Heart left ventricle (tissue), 16 donors: ENCODE measurements at places on chromosomes 3 and 15.

GRCh38 chr15:65824031-65824743 is 32.1 kb upstream of the DENND4A start:
- DNase-seq: peak; percentile 36

DNA sequence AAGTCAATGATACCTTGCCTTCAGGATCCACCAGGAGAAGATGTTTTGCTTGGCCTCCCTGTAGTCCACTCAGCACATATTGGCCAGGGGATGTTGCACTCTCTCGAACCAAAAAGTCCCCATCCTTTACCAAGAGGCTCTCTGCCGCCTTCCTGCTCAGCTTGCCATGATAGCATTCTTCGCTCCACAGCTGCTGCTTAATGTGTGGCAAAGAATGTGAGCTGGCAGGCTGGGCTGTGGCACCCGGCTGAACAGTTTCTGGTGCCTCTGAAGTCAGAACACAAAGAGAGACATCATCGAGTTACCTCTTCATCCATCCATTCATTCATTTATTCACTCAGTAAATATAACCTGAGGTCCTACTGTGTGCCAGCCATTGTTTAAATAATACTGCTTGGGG is 23.9 kb upstream of the CEP152 start:
- DNase-seq: no peak

GRCh38 chr3:9875448-9875847 is 4.6 kb downstream of the CIDEC start:
- DNase-seq: no peak

- no peak for DNase-seq
Measured at GRCh38 chr3:133074977-133075376, 36.8 kb downstream of the TMEM108 start.

GRCh38 chr3:45946307-45946706 is 3.0 kb downstream of the CXCR6 start:
- DNase-seq: no peak

DNA sequence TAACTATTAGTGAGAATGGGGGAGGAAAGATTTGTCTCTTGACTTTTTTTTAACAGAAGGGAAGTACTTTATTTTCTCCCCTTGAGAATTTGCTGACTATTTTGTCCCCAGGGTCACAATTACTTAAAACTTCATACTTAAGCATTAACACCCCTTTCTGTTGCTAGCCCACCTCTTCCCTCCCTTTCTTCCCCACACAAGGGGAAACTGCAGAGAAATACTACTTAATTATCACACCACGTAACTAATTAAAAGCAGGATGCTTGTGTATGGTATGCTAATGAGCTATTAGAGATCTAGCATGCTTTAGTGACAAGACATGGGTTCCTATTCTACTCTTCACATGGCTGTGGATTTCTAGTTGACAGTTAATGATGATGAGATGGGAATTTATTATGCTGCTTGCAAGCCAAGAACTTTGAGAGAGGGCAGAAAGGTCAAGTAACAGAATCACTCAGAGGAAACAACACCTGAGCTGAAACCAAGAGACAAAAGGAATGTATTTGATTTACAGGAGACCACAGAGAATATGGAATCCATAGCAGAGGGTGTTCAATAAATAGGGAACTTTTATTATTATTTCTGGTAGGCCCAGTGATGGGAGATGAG is 179.2 kb downstream of the LSAMP start:
- no peak for DNase-seq

GRCh38 chr3:152472672-152472954 is 203.9 kb downstream of the MBNL1 start:
- DNase-seq: no peak

- DNase-seq: no peak
Measured at GRCh38 chr3:86388820-86389219, 602.1 kb downstream of the VGLL3 start.

- no peak for DNase-seq
Measured at GRCh38 chr3:187722206-187722612, 19.9 kb upstream of the RTP2 start.

DNA sequence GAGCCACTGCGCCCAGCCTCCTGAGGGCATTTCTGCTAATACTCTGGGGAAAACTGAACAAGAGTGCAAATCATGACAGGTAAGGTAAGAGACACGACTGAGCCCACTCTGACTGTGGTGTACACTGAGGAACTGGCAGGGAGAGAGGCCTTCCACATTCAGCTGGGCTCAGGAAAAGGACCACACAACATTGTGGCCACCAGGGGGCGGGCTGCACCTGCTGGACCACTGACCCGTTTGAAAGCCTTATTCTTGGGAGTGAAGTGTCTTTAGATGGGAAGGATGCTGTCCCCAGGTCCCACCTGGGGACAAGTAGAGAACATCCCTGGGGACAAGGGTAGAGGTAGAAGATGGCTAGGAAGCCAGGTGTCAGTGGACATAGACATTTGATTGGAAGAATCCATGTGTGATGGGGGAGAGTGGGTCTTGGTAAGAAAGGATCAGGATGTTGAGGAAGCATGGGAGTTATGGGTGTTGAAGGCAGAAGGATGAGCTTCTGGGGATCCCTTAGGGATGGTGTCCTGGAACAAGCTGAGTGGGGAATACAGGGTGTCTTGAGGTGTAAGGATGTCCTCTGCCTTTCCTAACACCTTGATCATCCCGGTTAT is 6.2 kb upstream of the CTDSPL start:
- DNase-seq: peak; percentile 83

GRCh38 chr3:180828723-180829408 is 83.6 kb upstream of the FXR1 start:
- DNase-seq: no peak

GRCh38 chr15:65791335-65792137 is 557 bp downstream of the DENND4A start:
- peak; percentile 66 for DNase-seq

- no peak for DNase-seq
Measured at GRCh38 chr3:190339130-190339529, 16.9 kb upstream of the CLDN1 start.

- DNase-seq: no peak
Measured at GRCh38 chr15:98777426-98777825, 129.1 kb downstream of the IGF1R start.

DNA sequence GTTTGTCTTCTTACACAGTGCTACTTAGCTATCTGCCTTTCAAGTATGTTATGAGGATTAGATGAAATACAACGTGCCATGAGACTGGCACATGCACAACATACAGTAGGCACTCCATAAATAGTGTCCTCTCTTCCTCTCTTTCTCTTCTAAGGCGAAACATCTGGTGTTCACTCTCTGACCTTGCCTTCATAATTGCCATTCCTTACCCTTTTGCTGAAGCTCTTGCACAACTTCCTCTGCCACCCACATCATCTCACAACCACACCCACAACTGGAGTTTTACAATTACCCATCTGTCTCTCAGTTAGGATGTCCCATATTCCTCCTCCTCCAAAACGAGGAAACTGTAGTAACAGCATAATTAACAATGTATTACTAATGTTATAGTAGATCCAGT is 26.4 kb upstream of the ACP3 start:
- no peak for DNase-seq
